ENCODE measurements at places on chromosomes 7 and 10.

DNA sequence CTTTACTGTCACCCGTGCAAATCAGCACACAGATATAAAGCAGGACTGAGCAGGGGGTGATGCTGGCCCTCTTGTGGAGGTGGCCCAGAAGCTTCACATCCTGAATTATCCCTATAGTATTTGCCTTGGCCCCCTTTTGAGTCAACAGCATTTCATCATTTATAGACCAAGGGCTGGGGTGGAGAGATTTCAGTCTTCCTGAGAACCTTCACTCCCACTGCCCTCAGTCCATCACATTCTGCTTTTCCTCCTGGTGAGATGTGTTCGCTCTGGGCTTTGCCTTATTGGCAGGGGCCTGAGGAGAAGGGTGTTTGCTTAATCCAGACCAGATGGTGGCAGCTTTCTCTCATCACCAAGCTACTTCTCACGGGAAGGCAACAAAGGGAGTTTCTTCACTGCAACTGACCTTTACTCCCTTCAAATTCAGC, 47.7 kb downstream of the NOC3L start:
- peak; percentile 41 for DNase-seq

DNA sequence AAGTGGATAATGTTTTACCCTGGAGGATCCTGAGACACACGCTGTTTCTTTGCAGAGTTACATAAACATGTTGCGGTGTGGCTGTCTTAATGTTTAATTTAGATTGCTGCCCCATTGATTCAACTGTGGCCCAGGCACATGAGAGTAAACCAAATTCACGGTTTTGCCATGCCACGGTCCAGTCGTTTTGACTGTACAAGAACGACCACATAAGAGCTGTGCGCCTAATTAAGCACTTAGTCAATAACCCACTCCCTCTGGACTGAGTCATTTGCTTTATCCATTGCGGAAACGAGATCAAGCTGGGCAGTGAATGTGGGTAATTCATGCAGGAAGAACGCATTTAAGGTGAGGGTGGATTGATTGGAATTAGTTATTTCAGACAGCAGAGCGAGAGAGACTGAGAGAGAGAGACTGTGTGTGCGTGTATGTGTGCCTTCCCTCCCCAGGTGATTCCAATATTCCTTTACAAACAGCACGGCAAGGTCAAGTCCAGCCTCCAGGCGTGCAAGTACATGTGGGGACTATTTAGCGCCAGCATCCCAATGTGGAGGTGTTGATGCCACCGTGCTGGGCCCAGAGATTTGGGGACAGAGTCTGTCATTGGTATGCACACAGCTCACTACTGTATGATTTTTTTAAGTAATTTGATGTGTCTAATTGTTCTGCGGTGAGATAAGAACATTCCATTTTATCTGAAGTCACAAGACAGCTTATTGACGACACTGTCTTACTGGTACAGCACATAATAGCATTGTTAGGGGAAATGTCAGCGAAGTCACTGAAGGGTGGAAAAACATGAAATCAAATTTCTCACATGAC, 8.4 kb upstream of the TEX36 start:
- DNase-seq = no peak

- no peak for DNase-seq
These were observed 103.4 kb upstream of the SEMA3D start for GRCh38 chr7:85290269-85290668.

- peak; percentile 54 for DNase-seq
These were observed 52.4 kb downstream of the CALD1 start for GRCh38 chr7:134831862-134832261.

- DNase-seq = no peak
These were observed 14.8 kb downstream of the TPK1 start for GRCh38 chr7:144821067-144821466.

DNA sequence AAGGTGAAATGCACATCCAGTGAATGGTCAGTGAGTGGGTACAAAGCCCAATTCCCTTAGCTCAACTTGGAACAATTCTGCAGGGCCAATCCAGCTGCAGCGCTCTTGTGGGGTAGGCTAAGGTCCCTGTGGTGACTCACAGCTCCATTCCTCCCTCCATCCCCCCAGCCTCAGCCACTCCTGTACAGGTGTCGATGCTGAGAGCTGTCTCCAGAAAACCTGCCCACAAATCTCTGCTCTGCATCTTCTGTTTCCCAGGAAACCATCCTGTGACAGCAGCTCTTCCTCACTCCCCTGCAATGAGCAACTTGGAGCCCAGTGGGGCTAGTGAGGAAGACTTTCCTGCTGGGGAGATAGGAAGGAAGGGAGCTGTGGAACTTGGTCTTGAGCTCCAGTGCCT, 244.7 kb upstream of the GPR26 start:
- DNase-seq = no peak

DNA sequence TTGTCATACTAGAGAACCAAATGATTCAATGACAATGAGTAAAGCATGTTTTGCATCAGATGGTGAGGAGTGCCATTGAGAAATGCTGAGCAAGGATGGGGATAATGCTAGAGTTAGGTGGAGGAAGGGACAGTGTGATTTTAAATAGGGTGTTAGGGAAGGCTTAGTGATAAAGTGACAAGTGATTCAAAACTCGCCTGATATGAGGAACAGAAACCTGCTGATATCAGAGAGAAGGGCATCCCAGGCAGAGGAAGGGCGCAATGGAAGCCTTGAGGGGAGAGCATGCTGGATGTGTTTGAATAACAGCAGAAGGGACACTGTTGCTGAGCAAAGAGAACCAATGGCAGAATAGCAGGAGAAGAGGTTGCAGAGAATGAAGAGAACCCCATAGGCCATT, 196.2 kb downstream of the NRG3 start:
- no peak for DNase-seq

DNA sequence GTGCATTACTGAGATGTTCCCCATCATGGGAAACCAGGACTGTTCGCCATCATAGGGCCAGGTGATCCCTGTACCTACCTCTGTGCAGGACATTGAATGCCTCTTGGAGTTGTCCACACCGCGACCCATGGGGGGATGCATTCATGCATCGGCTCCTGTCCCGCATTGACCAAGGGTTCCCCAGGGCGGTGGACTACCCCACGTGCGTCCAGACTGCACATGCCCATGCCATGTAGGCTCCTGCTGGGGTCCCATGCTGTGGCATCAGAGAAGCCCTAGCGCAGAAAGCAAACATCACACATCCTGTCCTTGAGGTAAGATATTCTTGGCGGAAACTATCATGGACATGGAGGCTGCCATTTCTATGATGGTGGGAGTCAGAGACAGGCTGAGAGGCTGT, 121.6 kb upstream of the UNC5B start:
- DNase-seq = no peak

DNA sequence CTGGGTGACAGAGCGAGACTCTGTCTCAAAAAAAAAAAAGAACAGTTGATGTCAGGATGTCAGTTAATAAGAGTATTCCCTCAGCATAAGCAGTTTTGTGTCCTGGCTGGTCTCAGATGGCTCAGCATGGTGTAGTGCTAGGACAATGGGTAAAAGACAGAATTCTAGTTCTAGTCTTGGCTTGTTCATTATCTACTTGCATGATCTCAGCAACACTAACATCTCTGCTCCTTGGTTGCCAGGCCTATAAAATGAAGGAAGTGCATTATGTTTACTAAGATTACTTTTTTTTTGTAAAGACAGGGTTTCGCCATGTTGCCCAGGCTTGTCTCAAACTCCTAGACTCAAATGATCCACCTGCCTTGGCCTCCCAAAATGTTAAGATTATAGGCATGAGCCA, 84.3 kb upstream of the SP8 start:
- DNase-seq = no peak

- DNase-seq = no peak
These were observed 22.0 kb downstream of the OR6B1 start for GRCh38 chr7:144022169-144022568.

DNA sequence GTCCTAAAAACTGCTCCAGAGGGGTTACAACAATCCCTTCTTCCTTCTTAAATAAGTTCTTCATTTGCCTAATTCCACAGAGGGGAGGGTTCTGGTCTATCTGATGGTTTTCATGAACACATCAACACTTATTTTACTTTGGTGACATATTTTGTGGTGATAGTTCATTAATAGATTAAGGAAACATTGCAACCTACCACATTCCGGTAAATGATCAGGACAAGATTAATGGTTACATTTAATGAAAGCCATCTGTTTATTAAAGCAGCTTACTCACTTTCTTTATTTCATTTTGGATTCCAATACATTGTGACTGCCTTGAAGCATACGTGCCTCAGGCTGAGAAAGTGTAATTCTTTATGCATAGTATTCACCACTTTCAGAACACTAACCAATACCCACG, 101.0 kb downstream of the SKIDA1 start:
- DNase-seq = no peak

- DNase-seq = no peak
These were observed 157.3 kb downstream of the MBL2 start for GRCh38 chr10:52615331-52615730.

- peak; percentile 26 for DNase-seq
These were observed 80.6 kb downstream of the BEND7 start for GRCh38 chr10:13448216-13448615.

GRCh38 chr10:94487575-94487974, 58.0 kb upstream of the HELLS start:
- DNase-seq = no peak

GRCh38 chr7:100745184-100745583, 11.8 kb downstream of the ZAN start:
- peak; percentile 57 for DNase-seq

GRCh38 chr10:34024693-34025425, 690.4 kb upstream of the NRP1 start:
- DNase-seq = no peak

DNA sequence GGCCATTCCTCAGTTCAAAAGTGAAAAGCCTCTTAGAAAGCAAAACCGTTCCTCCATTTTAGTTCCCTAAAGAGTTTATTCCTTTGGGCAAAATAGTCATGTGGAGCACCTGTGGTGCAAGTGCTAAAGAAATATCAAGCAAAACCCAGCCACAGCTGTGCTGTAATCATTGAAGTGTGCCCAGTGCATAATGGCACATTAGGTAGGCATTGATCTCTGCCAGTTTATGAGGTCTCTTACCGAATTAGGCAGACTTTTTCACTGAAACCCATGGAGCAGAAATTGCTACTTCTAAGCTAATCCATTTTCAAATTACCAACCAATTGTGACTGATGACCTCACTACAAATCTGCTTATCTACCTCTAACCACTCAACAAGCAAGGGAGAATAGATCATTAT, 97.2 kb upstream of the SEMA3A start:
- no peak for DNase-seq
